ENCODE measurements at places on chromosomes 7 and 10. TPM values are rescaled to one million over a fixed set of nuclear protein-coding genes. Genes with fewer than 3 reads are reported as not detected.

The PLAU gene
- total RNA-seq, result 15.3 TPM

DNA sequence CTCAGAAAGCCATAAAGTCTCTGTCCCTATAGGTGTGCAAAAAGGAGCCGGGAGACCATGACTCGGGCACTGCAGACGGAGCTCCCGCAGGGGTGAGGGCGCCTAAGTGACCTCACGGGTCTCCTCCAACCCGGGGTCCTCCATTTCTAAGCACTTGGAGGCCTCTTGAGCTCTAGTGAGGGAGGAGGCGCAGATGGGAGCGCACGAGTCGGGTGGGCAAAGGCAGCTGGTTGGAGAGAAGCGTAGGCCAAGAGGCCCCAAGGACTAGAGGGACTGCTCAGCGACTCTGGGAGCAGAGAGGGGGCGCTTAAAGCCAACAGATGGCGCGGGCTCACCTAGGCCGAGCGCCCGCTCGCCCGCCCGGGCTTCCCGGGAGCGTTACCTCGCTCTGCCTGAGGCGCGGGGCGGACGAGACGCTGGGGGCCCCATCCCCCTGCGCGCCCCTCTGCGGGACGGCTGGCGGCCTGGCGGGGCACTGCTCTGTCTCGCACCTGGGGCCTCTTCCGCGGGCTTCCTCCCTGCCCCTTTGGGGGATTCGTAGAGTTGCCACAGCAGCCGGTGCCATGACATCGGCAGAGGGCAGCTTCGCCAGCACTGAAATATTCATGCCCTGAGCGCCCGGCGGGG lies 523 bp upstream of the CDH23 start:
- DNase-seq, result peak; percentile 82

DNA sequence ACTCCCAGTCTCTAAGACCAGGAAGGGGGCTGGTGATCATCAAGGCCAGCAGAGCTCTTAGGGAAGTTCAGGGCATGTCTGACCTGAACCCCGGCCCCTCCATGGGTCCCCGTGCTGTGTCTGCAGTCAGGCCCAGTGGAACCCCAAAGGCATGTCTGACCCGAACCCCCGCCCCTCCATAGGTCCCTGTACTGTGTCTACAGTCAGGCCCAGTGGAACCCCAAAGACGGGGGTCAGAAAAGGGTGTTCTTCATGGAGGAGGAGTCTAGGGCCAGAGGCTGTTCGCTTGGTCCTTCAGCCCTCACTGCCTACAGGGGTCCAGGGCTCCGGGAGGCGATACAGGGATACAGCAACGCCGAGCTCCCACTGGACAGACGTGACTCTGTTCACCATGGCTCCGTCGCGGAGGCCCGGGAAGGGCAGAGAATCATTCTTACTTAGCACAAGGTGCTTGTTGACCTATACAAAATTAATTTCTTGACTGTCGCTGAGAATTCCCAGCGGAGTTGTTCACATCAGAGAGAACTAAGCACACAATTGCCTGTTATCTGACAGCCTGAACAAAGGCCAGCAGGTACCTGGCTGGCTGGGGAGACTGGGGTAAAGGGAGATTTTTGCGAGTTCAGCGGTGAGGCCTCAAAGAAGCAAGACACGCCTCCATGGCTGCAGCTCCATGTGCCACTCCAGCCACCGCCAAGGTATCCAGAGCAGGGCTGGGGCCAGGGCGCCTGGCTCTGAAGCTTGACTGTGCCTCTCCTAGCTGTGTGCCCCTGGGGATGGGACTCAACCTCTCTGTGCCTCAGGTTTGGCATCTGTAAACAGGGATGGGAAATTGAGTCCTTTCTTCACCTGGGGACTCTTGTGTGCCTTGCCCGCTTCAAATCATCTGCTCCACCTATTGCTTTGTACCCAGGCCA lies 26.8 kb downstream of the EN2 start:
- peak; percentile 43 for DNase-seq

DNA sequence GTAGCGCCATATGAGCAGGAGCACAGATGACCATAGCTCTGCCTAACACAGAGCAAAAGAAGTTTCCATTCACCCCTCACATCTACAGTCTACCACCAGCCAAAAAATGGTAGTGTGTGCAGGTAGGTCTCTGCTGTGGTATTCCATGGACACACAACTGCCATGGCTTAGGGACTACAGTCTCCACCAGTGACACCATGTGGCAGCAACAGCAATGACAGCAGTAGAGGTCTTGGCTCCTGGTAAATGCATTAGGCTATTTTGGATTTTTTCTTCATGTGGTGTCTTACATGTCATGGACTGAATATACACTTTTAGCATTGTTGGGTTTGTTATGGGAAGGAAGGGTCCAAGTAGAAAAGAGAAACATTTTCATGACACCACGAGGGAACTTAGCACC lies 70.1 kb upstream of the CABCOCO1 start:
- no peak for DNase-seq

GRCh38 chr7:41217306-41217705 lies 485.6 kb downstream of the INHBA start:
- no peak for DNase-seq

DNA sequence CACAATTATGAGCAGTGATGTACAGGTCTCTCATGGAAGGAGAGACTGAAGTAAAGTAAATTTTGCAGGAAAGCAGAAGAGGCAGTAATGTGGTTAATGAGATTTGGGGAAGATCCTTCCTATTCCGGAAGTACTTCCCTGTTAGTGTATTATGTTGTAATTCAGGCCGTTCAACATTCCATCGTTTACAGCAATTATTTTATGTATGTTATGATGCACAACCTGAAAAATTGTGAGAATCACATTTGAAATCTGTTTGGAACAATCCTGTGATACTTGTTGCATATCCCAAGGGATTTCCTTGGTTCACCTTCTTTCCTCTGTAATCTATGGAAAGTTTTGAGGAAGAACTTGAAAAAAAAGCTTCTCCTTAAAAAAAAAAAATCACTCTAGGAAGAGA lies 247.8 kb downstream of the SEMA3A start:
- no peak for DNase-seq

DNA sequence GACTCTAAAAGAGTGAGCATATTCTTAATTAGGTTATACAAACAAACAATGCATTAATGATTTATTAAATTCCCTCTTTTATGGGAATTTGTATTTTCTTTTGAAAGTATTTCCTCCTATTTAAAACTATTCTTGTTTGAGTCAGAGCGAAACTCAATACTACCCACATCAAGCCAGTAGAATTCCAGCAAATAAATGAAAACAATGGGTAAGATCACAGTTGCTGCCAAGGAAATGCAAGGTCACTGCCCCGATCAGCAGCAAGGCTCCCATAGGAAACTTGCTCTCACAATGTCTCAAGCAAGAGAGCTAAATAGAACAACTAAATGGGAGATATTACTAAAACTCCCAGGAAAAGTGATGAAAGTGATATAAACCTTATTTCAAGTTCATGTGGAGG lies 206.3 kb downstream of the THSD7A start:
- no peak for DNase-seq

GRCh38 chr10:21517134-21518031 lies 8.1 kb downstream of the SKIDA1 start:
- DNase-seq, result no peak

DNA sequence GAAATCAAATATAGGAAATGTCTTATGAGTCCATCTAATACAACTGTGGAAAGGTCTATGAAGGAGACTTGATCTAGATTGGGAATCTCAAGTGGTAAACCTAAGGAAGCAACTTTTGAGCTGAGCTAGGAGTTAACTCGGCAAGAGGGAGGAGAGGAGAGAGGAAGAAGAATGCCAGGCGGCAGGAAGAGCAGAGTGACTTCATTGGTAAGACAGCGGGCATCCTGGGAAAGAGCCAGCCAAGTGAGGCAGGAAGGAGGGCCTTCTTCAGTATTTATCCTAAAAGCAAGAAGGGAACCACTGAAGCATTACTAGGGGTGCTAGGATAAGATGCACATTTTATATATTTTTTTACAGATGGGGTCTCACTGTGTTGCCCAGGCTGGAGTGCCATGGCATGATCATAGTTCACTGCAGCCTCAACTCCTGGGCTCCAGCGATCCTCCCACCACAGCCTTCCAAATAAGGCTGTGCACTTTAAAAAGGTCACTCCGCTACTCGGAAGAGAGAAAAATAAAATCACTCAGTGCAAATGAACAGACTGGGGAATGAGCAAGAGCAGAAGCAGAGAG lies 2.0 kb downstream of the BCL7B start:
- DNase-seq, result no peak

DNA sequence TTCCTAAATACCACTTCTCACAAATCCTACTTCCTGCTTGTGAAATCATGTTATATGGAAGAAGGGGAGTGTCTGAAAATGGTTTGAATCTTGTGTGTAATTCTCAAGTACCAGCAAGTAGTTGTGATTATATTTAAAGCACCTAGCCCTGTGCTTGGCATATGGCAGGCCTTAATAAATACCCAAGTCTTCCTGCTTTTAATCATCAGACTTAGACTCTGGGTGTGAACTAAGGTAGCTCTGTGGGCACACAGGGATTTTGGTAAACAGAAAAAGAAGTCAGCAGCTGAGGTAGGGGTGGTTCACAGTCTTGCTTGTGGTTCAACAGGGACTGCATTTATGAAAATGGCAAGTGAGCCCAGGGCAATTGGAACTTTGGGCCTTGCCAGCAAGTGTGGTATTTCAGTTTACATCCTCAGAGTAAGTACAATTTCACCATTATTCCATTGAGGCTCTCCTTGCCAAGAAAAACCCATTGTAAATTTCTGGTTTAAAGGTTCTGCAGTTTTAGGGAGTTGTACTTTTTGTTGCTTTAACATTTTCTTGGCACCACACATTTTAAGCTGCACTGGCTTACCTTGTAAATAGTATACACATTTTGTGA lies 215.5 kb downstream of the AUTS2 start:
- DNase-seq, result no peak

DNA sequence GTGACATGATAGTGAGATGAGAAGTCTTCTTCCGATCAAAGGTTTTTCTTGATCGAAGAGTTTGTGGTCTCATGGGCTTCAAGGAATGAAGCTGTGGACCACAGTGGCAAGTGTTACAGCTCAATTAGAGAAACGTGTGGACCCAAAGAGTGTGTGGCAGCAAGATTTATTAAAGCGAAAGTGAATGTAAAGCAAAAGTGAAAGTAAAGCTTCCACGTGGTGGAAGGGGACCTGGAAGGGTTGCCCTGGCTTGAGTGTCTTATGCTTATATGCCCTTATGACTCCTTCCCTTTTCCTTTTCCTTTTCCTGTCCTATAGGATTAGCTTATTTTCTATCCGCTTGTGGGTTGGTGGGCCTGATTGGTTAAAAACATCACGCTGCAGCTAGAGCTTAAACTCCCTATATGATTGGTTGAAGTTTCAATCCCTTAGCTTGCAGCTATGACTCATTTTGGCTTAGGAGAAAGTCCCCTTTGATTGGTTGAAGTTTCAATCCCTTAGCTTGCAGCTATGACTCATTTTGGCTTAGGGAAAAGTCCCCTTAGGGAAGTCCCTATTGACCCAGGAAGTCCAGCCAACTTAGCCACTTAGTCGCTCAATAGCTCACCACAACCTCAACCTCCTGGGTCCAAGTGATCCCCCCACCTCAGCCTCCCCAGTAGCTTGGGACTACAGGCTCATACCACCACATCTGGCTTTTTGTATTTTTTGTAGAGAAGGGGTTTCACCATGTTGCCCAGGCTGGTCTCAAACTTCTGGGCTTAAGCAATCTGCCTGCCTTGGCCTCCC lies 34.7 kb downstream of the MRPS24 start:
- no peak for DNase-seq
